ENCODE measurements at places on chromosomes 7 and 10.

- DNase-seq = no peak
Observed at GRCh38 chr10:14191407-14191806, 139.3 kb downstream of the FRMD4A start.

GRCh38 chr10:77926566-77927401 is at the start of gene DLG5:
Gene DLG5, minus strand, starts transcription at chr10:77926755. Its CDS starts 235 bp downstream, at chr10:77926520.
- DNase-seq = peak; percentile 15

GRCh38 chr10:92298487-92298886 is 7.5 kb downstream of the MARCHF5 start:
- DNase-seq = no peak

DNA sequence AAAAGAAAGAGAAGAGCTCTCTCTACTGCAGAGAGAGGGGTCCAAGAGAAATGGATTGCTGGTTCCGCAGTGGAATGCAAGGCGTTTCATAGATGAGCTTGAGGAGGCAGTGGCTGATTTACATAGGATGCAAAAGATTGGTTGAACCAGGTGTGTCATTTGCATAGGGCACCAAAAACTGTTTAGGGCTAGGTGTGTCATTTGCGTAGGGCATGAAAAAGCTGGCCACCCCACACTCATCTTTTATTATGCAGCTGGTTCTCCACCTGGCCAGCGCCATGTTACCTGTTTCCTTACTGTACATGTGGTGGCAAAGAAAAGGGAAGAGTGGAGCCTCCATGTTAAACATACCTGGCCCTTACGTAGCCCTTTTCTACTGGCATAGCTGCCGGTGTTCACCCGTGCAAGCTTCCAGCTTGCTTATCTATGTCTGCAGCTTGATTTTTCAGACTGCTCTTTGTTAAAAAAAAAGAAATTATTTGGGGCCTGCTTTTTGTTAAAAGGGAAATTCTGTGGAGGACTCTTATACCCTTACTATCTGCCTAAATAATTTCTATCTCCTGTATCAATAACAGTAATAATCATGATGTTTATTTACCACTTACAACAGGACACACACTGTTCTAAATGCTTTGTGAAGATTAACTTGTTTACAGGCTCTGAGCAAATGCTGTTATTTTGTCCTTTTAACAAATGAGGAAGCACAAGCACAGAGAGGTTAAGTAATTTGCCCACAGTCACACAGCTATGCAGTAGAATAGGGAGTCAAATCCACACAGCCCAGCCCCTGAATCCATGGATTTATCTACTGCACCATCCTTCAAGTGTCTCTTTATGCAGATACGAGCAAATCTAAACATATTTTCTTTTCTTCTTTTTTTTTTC is 33.3 kb downstream of the CASP7 start:
- no peak for DNase-seq

DNA sequence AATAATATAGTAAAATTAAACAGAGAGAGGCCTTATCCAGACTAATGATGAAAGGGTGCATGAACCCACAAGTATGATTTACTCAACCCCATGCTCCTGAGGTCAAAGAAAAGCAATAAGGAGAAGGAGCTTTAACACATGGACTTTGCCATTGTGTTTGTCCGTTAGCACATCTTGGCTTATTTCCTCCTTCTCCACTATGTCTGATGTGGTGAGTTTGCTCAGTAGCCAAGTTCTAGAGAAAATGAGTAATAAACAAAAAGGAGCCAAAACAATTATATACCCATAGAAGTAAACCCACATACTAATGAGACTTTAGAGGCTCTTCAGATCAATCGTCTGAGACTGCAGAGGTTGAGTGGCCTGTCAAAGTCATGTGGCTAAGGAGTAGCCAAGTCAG is 26.1 kb upstream of the ADD3 start:
- DNase-seq = no peak

DNA sequence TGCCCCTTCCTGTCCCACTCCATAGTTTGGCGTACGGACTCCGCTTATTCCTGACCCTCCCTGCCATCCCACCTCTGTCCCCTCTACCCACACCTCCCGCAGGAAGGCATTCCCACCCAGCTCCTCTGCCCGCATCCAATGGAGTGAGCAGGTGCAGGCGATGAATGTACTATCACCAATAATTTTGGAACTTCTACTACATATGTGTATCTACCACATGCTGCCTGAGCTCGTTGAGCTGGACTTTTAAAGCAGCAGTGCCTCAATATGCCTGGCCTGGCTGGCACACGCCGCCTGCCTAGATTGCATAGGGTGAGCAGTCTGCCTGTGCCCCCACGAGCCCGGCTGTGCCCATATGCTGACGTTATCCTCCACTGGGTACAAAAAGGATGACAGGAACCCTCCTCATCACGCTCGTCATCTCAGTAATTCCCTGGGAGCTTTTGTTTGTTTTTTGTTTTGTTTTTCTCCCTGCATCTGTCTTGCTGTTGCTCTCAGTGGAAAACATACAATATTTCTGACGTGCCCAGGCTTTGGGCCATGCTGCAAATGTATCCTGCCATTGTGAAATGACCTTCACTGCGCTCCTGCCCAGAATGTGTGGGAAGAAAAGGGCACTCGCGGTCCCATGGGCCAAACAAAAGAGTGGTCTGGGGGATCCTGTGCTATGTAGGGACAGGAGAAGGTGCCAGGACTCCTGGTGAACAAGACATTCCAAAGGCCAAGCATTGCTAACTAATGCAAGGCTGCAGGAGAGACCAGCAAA is 302.8 kb downstream of the PTPRN2 start:
- no peak for DNase-seq

DNA sequence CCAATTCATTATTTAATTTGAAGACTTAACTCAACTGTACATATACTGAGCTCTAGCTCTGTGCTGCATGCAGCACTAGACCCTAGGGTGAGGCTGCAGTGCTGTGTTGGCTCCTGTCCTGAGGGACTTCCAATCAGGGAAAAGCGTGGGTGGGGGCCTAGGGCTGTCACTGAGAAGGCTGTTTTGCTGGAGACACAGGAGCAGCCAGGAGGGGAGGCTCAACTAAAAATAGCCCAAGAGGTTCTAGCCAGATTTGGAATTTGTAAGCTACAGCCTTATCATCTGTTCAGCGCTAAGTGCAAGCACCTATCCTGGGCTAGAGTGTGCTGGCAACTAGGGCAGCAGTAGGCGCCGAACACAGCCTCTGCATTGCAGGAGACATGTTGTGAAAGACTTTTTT is 121.1 kb downstream of the VWC2 start:
- DNase-seq = no peak

GRCh38 chr7:77391230-77391629 is 24.9 kb downstream of the GSAP start:
- no peak for DNase-seq

DNA sequence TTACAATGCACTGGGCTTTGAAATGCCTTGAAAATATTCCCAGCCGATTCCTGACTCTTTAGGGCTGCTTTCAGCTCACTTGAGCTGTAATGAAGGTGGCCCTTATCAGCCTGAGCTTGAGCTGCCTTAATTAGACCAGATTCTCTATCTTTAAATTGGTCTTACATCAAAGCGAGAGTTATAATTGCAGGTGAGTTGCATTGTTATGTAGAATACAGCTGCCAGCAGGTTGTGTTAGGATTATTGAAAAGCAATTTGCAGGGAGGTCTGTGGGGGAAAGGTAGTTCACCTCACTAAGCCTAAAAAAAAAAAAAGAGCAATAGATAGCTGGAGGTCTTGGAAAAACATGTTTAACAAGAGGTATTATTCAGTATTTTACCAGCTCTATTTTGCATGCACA is 142.2 kb upstream of the HABP2 start:
- DNase-seq = no peak

- DNase-seq = no peak
Observed at GRCh38 chr7:91212582-91212981, 51.7 kb upstream of the FZD1 start.

GRCh38 chr10:124448696-124449169 is 1.1 kb downstream of the NKX1-2 start:
- DNase-seq = no peak

- DNase-seq = no peak
Observed at GRCh38 chr7:81482600-81483186, 287.2 kb downstream of the HGF start.

- no peak for DNase-seq
Observed at GRCh38 chr7:66033471-66034385, 41.9 kb upstream of the ASL start.

- DNase-seq = peak; percentile 92
Observed at GRCh38 chr7:98400542-98401340, at the start of gene BAIAP2L1. Gene BAIAP2L1, minus strand, starts transcription at chr7:98401090. Its CDS starts 238 bp downstream, at chr7:98400852.

- DNase-seq = peak; percentile 72
Observed at GRCh38 chr10:84429926-84430520, 101.6 kb downstream of the CCSER2 start.

- no peak for DNase-seq
Observed at GRCh38 chr7:79933144-79933543, 201.5 kb upstream of the GNAI1 start.

DNA sequence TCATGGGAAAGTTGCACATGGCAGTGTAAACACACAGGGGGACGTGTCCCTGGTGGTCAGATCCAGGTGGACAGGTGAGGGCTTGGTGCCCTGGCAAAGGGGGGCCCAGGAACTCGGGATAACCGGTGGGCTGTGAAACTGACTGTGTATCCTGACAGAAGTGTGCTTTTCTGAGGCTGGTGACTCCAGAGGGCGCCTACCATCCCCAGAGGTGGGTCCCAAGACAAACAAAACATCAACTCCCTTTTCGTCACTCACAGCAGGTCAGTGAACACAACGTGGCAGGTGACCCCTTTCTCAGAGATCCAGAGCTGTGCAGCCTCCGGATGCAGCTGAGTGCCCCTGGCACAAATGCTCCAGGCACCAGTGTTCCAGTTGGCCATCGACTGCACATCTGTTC is 56.0 kb upstream of the DDC start:
- DNase-seq = no peak

DNA sequence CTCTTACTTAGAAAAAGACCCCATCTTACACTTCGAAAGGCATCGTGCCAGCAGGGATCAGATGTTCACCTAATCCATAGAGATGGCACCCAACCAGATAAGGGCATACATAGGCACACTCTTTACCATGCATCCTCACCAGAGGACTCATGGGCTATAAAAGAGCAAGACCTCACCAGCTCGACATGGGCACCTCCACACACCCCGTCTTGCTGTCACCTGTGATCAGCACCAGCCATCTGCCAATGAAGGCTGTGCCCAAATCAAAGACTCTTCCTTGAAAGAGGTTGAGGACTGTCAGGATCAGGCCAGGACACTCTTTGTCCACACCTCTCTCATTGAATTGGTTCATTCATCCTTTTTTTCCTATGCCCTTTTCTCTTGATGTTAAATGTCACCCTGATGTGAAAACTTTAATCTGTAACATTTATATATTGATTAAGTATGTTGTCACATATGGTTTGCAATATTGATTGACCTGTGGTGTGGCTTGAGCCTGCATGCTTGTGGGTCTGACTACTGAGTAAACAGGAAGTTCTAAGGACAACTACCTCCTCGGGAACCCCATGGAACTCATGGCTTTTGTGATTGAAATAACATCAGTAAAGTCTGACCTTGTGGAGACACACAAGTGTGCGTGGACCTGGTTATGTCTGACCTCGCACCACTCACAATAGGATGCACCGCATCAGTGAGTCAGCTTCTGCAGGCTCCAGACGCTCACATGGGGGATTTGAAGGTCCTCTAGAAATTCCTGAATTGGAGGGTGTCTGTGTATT is 75.5 kb downstream of the HTR5A start:
- no peak for DNase-seq

- DNase-seq = no peak
Observed at GRCh38 chr10:22438711-22439110, 93.4 kb downstream of the SPAG6 start.

GRCh38 chr7:69683002-69683401 is 84.7 kb downstream of the AUTS2 start:
- DNase-seq = no peak

- DNase-seq = no peak
Observed at GRCh38 chr10:78203915-78204818, 170.5 kb downstream of the RPS24 start.

DNA sequence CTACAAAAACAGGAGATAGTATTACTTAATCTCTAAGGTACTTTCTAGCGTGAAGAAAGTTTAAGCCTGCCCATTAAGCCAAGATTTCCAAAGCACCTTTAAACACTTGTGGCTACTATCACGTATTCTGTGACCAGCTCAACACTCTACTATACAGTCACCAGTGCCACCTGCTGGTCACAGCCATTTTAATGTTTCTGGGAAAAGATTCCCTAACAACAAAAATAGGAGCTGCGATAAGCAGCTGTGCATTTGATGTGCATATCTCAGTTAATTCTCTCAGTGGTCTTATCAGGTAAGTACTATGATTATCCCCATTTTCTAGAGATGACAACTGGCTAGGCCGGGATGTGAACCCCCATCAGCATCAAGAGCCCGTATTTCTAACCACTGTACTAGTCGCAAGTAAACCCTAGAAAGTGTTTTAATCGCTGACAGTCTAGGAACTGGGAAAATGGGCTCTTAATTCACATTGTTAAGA is 860 bp downstream of the SEC31B start:
- DNase-seq = peak; percentile 75

DNA sequence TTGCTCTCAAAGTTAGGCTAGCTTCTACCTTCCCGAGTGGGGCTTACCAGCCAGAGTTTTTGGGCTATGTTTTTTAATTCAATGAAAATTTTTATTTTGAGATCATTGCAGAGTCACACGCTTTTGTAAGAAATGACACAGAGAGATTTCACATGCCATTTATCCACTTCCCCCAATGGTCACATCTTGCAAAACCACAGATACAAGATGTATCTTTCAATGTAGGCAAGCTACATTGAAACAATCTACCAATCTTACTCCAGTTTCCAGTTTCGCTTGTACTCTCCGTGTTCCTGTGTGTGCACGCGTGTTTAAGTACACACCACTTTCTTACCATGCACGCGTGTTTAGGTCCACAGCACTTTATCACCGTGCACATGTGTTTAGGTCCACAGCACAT is 89.4 kb upstream of the LEP start:
- no peak for DNase-seq

GRCh38 chr10:69069090-69070042 is 18.5 kb upstream of the SRGN start:
- DNase-seq = no peak

DNA sequence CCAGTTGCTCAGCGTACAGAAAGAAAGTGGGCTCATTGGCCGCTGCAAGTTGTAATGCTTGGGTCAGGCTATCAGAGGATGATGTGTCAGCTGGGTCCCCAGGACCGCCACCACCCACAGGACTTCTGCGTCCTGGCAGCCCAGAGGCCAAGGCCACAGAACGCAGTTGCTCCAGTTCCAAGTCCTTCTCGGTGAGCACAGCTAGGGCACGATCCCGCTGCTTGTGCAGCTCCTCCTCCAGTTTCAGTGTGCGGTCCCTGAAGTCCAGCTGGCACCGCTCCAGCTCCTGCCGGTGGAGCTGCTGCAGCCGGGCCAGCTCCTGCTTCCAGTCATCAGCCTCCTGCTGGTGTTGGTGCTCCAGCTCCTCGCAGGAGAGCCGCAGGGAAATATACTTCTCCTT is 3.0 kb downstream of the GCC1 start:
- DNase-seq = no peak
